Activated naive CD4-positive, alpha-beta T cell treated with anti-CD3 and anti-CD28 coated beads, Interleukin-2, amount 10 ng/mL, durations not matched to agents 7 days and 5 days (primary cell): ENCODE measurements at places on chromosomes 5 and 9.

DNA sequence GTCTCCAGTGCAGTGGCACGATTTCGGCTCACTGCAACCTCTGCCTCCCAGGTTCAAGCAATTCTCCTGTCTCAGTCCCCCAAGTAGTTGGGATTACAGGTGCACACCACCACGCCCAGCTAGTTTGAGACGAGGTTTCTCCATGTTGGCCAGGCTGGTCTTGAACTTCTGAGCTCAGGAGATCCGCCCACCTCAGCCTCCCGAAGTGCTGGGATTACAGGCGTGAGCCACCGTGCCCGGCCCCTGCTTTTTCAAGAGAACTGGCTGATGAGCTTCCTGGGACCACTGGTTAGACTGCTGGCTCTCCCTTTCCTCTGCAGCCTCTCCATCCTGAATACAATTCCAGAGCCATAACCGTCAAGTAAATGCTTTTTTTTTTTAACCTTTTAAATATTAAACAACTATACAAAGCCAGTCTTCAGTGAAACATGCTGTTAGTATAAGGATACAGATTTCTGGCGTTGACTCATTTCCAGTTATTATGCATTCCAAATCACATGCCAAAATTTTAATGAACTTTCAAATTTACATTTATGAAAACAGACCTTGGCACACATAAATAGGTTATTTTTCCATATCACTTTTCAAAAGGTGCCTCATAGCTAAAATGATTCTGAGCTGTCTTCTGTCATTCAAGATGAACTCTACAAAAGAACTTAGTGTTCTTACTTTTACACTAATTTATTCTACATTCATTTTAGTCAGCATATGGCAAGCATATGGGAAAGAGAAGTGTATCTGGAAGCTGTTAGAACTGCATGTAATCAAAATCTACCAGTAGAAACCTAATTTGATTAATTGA, 116.0 kb downstream of the MLLT3 start:
- peak overlapping the region; percentile 76 for H3K27ac ChIP-seq
- no peak for DNase-seq
- no peaks in the 10 kb centered on the region for H3K27me3 ChIP-seq
- peaks cover 55% of the 10 kb centered on the region for H3K36me3 ChIP-seq

- H3K27ac ChIP-seq: no peak overlapping the region
- no peak for DNase-seq
- peaks cover 17% of the 10 kb centered on the region for H3K27me3 ChIP-seq
Observed at GRCh38 chr9:97571664-97572063, 61.5 kb downstream of the TSTD2 start.

- no peak overlapping the region for H3K27ac ChIP-seq
- no peak for DNase-seq
- H3K36me3 ChIP-seq: no peaks in the 10 kb centered on the region
- H3K4me1 ChIP-seq: no peaks in the 10 kb centered on the region
Observed at GRCh38 chr5:124692324-124692723, 54.1 kb downstream of the ZNF608 start.

GRCh38 chr5:102539562-102539961, 40.8 kb upstream of the SLCO6A1 start:
- H3K4me3 ChIP-seq: no peak overlapping the region
- no peak overlapping the region for H3K27ac ChIP-seq
- H3K36me3 ChIP-seq: no peaks in the 10 kb centered on the region
- peaks cover 6% of the 10 kb centered on the region for H3K27me3 ChIP-seq
- no peak for DNase-seq
- no peaks in the 10 kb centered on the region for H3K4me1 ChIP-seq

DNA sequence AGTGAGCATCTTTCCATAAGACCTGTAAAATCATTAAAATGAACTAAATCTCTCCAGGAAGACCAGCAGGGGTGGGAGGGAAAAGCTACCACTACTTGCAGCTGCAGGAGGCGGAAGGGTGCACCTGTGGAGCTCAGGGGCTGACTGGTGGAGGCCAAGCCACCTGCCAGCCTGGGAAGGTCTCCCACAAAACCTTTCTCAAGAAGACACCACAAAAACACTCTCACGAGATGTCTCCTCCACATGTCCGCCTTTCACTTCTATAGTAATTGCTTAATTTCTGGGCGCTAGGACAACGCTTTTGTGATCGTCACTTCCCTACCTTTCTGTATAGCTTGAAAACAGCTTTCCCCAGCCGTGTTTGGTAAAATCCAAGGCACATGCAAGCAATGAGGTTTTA, 114.4 kb downstream of the ROR2 start:
- peaks cover 6% of the 10 kb centered on the region for H3K4me1 ChIP-seq
- no peak for DNase-seq
- H3K36me3 ChIP-seq: no peaks in the 10 kb centered on the region
- no peak overlapping the region for H3K27ac ChIP-seq
